Hematopoietic multipotent progenitor cell (in vitro differentiated cells): ENCODE measurements at places on chromosomes 2 and 18.
A peak's percentile ranks its signal among the peaks of the same experiment; 100 is the strongest.

GRCh38 chr2:241072151-241072550 lies 29.9 kb downstream of the MTERF4 start:
- no peak for DNase-seq

GRCh38 chr2:160583813-160584537 lies 90.4 kb upstream of the RBMS1 start:
- DNase-seq = no peak

GRCh38 chr2:122096761-122097160 lies 341.3 kb downstream of the TSN start:
- DNase-seq = no peak

DNA sequence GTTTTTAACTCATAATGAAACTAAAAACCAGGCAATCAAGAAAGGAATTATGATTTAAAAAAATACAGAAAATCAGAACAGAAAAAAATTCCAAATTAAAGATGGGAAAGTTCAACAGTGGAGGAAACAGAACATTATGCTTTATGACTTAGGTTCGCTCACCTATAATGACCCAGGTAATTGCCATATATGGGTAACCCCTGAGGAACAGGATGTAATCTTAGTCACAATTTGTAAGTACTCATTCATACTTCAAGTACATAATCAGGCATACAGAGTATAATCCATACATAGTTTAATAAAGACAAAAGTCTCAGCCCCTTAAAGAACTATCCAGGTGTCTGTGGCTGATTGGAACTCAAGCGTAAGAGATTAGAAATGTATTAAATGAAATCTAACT lies 159.6 kb downstream of the AFF3 start:
- no peak for DNase-seq

DNA sequence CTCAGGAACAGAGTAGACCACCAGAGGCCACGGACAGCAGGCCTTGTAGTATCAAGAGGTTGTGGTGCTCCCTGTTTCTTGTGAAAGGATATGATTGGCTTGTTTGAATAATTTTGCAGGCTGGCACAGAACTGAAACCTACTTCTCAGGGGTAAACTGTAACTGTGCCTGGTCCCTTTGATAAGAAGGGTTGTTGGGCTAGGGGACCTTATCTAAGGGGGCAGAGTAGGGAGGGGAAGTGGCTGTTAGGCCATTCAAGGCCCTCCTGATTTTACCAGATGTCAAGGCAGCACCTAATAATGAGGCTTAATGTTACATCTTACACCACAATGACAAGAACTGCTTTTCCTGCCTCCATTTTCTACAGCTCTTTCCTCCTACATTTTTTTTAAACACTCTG lies 45.6 kb downstream of the GPR39 start:
- peak; percentile 30 for DNase-seq

DNA sequence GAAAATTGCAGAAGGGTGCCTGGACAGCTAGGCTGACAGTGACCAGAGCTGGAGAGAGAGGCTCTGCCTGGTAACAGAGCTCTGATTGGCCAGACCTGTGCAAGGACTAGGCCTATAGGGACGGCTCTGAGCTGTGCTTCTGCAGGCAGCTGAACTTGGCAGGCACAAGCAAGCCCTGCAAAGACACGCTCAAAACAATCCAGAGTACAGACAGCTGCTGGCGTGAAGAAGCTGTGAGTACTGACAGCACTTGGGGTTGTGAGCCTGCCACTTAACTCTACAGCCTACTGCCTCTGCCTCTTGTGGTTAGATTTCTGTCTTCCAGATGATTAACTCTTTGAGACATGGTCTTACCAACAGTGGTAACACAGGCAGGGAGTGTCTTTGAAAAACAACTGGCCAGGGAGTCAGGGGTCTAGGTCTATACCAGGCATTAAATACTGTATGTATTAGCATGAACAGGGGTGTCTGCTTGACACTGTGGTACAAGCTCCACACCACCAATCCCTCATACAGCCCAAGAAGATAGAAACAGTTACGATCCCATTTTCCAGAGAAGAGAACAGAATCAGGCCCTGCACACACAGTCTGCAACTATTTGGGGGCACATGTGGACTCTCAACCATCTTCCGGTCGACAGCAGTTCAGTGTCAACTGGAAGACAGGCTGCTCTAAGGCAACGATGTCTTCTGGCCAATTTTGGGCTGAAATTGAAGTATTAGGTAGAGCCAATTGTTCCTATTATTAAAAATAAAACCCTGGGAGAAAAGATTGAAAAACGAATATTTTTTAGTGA lies 568.4 kb downstream of the TNS1 start:
- peak; percentile 62 for DNase-seq

GRCh38 chr18:50009773-50010335 lies 185.1 kb downstream of the MYO5B start:
- DNase-seq = peak; percentile 39

- no peak for DNase-seq
These were observed 3.6 kb upstream of the MYOM1 start for GRCh38 chr18:3223356-3223755.

GRCh38 chr2:53173698-53174455 lies 593.7 kb upstream of the CHAC2 start:
- DNase-seq = no peak

- no peak for DNase-seq
These were observed 370.2 kb upstream of the SLC14A2 start for GRCh38 chr18:45245091-45245511.

- no peak for DNase-seq
These were observed 4.7 kb downstream of the RTKN start for GRCh38 chr2:74436848-74437695.

- no peak for DNase-seq
These were observed 16.6 kb downstream of the RALB start for GRCh38 chr2:120269076-120269744.

DNA sequence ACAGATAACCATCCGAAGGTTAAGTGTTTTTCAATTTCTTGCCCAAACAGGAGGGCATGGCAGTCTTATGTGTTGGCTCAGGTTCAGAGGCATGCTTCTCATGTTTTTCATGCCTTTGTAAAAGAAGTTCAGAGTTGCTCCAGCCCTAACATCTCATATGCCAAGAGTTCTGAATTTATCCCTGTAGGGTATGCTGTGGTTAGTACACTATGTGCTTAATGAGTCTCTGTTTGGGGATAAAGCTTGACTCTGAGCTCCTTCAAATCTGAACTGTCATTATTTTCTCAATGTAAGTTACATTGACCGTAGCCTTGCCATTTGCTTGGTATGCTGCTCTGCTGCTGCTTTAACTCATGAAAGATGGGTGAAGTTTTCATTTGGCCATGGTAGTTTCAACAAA lies 67.9 kb upstream of the PNPT1 start:
- no peak for DNase-seq

GRCh38 chr2:232354069-232354468 lies 24.5 kb upstream of the ALPP start:
- no peak for DNase-seq

DNA sequence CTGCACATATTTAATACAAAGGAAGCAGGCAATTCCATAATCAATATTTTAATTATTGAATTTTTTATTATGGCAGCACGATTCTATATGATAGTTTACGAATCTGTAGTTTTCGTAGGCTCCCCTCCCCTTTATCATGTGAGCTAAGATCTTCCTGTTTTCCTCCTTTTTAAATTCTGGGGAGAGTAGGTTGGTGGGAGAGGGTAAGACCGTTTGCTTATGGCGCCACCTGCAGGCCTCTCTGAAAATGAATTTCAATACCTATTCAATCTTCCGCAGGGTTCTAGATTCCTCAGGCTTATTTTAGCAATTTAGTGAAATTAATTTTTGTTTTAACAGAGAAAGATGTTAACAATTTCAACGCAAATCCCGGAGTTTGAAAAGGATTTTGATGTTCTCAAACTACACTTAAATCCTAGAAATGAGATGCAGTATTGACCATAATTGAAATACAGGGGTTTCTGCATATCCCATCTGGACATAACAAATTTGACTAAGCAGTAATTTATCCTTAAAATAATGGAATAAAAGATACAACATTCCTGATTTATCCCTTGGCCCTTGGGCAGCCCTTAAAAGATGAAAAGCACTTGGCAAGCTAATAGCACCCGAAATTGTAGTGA lies 12.8 kb upstream of the GBX2 start:
- no peak for DNase-seq

- no peak for DNase-seq
These were observed 75.6 kb downstream of the MAPRE2 start for GRCh38 chr18:35116784-35117318.

- DNase-seq = no peak
These were observed 103.2 kb downstream of the KLHL14 start for GRCh38 chr18:32669549-32670165.

GRCh38 chr2:188852772-188853171 lies 121.4 kb upstream of the COL3A1 start:
- no peak for DNase-seq

DNA sequence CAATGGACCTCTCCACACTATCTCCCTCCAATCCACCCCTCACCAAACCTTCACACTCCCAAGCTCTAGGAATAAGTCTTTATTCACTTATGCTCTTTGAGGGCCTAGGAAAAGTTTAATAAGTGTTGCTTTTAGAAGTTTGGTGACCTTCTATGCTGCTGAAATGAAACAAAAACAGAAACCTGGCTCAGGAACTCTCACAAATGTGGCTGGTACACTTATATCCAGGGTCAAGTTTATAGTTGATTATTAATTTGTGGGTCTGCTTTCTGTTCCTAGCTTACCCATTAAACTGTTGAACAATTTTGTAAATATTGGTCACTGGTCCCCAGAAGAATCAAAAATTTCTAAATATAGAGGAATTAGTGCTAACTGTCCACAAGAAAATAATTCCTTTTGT lies 14.2 kb upstream of the ANKRD44 start:
- no peak for DNase-seq

- no peak for DNase-seq
These were observed 9.9 kb upstream of the ABHD3 start for GRCh38 chr18:21714474-21714873.

- DNase-seq = peak; percentile 32
These were observed 186.6 kb downstream of the MTX2 start for GRCh38 chr2:176455816-176456291.

DNA sequence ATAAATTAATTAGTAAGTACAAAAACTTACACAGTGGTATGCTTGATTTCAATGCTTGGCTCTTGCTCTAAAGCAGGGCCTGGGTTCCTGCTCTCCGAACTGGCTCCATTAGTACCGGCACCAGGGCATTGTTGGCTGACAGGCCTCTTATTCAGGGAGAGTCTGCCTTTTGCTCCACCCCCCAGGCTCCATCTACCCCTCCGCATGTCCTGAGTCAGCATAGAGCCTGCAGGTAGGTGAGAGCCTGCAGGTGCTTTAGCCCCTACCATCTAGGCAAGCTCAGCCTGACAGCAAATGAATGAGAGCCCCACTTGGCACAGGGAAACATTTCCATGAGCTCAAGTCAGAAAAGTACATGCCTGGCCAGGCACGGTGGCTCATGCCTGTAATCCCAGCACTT lies 35.1 kb upstream of the EFHD1 start:
- no peak for DNase-seq

GRCh38 chr18:3102983-3103382 lies 90.0 kb upstream of the LPIN2 start:
- DNase-seq = no peak

- no peak for DNase-seq
These were observed 47.6 kb upstream of the OTOS start for GRCh38 chr2:240187989-240188590.

GRCh38 chr2:169091761-169092519 lies 22.6 kb downstream of the DHRS9 start:
- no peak for DNase-seq

- no peak for DNase-seq
These were observed 6.9 kb upstream of the ANXA4 start for GRCh38 chr2:69734854-69735544.

- no peak for DNase-seq
These were observed 19.5 kb upstream of the ERCC3 start for GRCh38 chr2:127313406-127313805.

DNA sequence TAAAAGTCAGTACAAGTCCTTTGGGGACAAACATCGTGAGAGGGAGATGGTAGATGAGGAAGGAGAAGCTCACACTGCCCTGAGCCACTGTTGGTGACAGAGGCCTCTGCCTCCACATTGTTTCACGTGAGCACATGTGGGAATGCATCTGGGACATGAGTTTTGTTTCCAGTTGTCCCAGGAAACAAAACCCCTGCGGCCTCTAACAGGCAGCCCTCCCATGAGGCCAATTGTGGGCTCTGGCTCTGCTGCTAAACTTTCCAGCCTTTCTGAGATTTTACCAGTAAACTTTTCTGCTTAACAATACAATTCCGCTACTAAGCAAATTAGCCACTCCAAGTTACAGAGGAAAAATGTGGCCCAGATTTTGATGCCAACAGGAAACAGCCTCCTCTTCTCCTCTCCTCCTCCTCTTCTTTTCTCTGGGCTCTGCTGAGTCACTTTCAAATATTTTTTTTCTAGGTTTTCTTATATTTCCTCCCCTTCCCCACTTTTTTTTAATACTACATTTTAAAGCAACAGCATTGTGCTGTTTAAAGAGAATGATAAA lies 23.4 kb upstream of the LRRC30 start:
- DNase-seq = no peak

- DNase-seq = no peak
These were observed 71.4 kb upstream of the FRZB start for GRCh38 chr2:182937870-182938269.

GRCh38 chr2:55992455-55992854 lies 68.9 kb upstream of the EFEMP1 start:
- DNase-seq = no peak

GRCh38 chr2:45010702-45011012 lies 1.4 kb upstream of the SIX2 start:
- DNase-seq = no peak

DNA sequence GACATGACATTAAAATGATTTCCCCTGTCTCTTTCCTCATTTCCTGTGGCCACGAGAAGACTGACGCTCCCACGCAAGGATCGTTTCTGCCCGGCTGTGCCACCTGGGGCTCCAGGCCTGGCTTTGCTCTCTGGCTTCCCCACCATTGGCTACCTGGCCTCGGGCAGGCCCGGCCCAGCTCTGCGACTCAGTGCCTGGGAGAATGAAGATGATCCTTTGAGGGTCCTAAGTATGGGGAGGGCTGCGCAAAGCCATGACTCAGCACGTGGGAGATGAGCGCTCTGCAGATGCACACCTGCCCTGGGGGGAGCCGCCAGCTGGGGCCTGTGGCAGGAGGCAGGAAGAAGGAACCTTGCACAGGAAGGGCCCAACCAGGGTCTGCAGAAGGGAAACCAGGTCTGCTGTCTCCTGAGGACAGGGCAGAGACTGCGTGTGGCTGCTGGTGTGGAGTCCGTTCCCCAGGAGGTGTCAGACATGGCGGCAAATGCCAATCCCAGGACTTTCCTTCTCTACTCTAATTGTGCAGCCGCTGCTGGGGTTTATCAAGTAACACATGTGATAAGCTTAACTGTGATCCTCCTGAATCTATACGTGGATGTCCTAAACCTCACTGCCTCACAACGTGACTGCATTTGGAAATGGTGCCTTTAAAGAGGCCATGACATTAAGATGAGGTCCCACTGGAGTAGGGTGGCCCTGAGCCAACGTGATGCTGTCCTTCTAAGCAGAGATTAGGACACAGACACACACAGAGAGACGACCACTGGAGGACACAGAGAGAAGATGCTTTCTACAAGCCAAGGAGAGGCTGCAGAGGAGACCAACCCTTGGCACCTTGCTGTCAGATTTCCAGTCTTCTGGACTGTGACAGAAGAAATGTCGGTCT lies 32.9 kb downstream of the MBP start:
- no peak for DNase-seq
